NCI-H460 (cell line): ENCODE measurements at places on chromosomes 16 and 17. TPM values are rescaled to one million over a fixed set of nuclear protein-coding genes. Genes with fewer than 3 reads are reported as not detected.

DNA sequence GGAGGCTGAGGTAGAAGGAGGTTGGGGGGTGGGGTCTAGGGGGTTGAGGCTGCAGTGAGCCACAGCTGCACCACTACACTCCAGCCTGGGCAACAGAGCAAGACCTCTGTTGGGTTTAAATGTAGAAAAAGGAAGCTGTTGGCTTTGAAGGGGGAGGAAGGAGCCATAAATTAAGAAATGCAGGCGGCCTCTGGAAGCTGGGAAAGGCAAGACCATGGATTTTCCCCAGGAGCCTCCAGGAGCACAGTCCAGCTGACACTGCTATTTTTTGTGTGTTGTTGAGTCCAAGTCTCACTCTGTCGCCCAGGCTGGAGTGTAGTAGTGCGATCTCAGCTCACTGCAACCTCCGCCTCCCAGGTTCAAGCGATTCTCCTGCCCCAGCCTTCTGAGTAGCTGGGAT, 15.9 kb downstream of the LITAF start:
- DNase-seq: no peak

- no peak for DNase-seq
Measured at GRCh38 chr16:66269617-66270332, 96.7 kb upstream of the CDH5 start.

DNA sequence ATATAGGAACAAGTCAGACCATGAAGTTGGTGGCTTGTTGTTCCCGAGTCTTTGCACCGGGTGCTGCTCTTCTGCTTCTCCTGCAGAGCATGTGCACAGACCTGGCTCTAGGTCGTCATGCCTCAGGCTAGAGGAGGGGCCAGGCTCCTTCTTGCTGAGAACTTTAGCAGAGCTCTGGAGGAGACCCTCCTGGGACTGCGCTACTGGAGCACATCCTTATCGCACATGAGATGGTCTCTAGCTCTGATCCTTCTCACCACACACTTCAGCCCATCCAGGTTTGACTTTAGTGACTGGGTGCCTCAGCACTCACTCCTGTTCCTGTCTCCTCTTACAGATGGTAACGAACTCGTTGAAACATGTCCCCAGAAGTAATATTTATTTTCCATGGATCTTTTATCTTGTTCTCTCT, 14.9 kb downstream of the FOXK2 start:
- DNase-seq: no peak

The ZPBP2 gene
- total RNA-seq: not detected in 2 replicates

GRCh38 chr16:57604177-57604576, 24.3 kb upstream of the ADGRG1 start:
- no peak for DNase-seq

GRCh38 chr17:4004517-4005295, 40.5 kb upstream of the ATP2A3 start:
- peak; percentile 29 for DNase-seq

The C17orf50 gene
- not detected in 2 replicates for total RNA-seq

GRCh38 chr17:50468304-50469207, at the start of gene CHAD:
TSS of gene CHAD (minus strand) at chr17:50468880. CDS start at chr17:50468813, 67 bp downstream.
- no peak for DNase-seq

DNA sequence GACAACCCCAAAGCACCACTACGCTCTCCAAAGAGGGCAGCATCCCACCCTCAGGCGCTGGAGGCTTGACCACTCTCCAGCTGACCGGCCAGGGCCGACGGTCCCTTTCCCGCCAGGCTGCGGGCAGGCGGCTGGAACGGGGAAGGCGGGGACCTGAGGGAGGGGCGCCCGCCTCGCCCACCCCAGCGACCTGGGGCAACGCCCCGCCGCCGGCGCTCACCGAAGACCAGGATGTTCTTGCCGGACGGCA, 431 bp downstream of the DYNC1LI2 start:
- no peak for DNase-seq
